ENCODE measurements at places on chromosomes 6 and 20.

DNA sequence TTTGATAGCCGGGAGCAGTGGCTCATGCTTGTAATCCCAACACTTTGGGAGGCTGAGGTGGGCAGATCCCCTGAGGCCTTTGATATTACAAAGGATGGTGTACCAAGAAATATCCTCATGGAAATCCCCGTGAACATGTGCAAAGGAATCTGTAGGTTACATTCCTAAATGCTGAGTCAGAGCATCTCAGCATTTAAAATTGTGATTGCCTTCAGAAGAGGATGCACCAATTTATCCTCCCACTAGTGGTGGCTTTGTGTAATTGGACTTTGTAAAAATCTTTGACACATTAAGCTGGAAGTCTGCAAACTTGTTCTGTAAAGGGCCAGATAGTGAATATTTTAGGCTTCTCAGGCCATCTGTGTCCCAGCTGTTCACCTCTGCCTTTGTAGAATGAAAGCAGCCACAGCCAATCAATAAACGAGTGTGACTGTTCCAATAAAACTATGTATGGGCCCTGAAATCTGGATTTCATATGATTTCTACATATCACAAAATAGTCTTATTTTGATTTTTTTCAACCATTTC is 11.8 kb downstream of the TMEM14B start:
- peak; percentile 75 for DNase-seq

DNA sequence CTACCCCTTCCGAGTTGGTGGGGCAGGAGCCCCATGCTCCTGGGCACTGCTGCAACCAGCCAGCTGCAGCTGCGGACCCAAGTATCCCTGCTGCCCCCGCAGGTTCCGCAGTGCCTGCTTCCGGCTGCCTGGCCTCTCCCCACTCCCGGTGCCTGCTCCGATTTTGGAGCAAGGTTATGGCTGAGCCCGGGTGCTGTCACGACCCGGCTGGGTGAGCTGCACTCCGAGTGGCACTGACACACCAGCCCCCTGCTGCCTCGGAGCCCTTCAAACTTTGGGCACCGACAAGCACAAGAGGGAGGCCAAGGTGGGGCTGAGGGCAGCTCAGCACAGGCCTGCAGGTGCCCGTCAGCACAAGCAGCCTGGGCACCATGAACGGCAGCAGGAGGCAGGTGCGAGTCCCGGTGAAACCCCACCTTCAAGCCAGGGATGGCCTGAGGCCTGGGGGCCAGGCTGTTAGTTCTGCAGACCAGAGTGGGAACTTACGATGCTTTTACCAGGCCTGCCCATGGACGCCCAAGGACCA is 25.9 kb upstream of the HACE1 start:
- no peak for DNase-seq

GRCh38 chr20:54086507-54087039 is 16.2 kb upstream of the BCAS1 start:
- DNase-seq, result no peak

DNA sequence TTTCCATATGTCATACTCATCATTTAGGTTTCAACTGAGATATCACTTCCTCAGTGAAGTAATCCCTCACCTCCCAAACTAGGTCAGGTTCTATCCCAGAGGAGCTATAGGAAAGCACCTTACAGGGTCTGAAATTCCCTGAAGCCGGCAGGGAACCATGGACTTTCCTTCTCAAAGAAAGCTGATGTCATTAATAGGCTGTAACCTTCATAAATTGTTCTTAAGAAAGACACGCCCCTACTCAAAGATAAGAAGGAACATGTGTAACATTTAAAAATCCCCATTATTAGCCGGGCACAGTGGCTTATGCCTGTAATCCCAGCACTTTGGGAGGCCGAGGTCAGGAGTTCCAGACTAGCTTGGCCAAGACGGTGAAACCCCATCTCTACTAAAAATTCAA is 50.0 kb upstream of the RNGTT start:
- DNase-seq, result no peak

GRCh38 chr6:132893772-132894490 is 79.6 kb downstream of the RPS12 start:
- no peak for DNase-seq

DNA sequence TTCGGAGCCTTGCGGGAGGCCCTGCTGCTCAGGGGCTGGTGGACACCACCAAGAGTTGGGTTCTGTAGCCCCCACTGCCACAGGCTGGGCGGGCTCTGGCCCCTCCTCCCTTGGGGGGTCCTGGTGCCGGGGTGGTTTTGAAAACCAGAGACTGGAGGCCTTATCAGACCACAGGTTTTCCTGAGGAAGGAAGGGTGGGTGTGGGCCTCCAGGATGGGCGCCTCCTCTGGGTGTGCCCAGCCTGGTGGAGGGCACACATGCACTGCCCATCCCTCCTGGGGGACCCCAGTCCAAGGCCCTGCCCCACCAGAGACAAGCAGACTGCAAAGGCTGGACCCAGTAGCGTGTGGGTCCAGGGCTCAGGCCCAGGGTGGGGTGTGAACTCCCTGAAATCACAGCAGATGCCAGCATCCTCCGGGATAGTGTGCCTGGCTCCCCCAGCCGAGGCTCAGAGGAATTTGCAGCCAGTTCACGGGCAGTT is 13.5 kb upstream of the ZBTB46 start:
- DNase-seq, result no peak
